Activated T-helper 9 cell treated with anti-CD3 and anti-CD28 coated beads, Interleukin-2, amount 50 U/mL, for 16 hours (primary cell): ENCODE measurements at places on chromosomes 5 and 9.

DNA sequence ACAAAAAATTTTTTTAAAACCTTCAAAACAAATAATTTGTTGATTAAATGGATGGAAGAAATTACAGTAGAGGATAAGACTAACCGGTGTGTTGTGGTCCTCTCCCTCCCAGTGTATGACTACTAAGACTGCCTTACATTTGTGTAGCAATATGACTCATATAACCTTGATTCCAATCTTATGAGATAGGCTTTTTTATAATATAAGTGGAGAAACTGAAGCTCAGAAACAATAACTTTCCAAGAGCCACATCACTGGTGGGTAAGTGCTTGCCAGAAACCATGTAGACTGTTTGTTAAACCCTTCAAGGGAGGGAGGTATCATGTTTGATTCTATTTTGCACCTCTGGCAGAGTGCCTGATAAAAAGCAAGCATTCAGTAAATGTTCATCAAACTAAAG, 47.5 kb downstream of the NLN start:
- DNase-seq, result no peak

- no peak for DNase-seq
Measured at GRCh38 chr5:34516166-34516565, 140.0 kb upstream of the RAI14 start.

DNA sequence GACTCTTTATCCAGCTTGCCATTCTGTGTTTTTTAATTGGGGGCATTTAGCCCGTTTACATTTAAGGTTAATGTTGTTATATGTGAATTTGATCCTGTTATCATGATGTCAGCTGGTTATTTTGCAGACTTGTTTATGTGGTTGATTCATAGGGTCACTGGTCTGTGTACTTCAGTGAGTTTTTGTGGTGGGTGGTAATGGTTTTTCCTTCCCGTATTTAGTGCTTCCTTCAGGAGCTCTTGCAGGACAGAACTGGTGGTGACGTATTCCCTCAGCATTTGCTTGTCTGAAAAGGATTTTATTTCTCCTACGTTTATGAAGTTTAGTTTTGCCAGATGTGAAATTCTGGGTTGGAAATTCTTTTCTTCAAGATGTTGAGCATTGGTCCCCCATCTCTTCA, 381.1 kb downstream of the MAN2A1 start:
- no peak for DNase-seq

DNA sequence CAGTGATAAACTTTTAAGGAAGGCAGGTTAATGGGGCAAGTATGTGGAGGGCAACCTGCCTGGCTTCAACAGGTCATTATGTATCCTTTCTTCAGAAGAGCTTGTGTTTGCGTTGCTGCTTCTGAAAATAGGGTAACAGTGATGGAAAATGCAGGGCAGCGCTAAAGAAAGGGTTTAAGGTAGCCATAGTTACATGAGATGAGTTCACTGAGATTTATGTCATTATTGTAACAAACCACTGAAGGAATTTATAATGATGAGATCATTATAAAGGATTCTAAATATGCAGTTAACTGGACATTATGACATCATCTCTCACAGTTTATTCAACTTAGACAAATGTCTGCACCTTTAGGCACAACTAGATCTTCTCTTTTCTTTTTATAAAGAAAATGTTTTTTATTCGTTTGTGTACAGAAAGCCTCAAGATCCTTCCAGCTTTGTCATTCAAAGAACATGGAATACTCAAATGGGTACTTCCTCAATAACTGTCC, 291.6 kb upstream of the SMARCA2 start:
- DNase-seq, result no peak

- DNase-seq, result no peak
Measured at GRCh38 chr5:148932355-148932935, 106.0 kb downstream of the ADRB2 start.

- DNase-seq, result no peak
Measured at GRCh38 chr5:110256298-110256697, 470.2 kb downstream of the TMEM232 start.

DNA sequence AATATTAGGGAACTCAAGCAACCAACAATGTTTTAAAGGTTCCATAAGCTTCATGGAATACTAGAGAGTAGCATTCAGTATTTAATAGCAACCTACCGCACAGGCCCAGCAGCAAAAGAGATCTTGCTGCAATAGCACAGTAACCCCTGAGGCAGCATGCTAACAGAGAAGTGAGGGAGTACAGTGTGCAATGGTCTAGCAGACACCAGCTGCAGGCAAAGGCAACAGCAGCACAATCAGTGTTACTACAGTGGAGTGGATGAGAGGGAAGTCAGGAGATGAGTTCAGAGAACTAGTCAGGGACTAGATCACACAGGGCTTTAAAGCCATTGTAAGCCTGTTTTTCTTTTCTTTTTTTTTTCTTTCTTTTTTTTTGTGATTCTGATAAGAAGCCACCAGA, 2.8 kb downstream of the TICAM2 start:
- no peak for DNase-seq
